ENCODE measurements at places on chromosomes 1 and 21.
A peak's percentile ranks its signal among the peaks of the same experiment; 100 is the strongest.

GRCh38 chr1:2001773-2002411, 1.7 kb downstream of the CFAP74 start:
- H3K36me3 ChIP-seq, result no peaks in the 10 kb centered on the region
- peaks cover 10% of the 10 kb centered on the region for H3K4me1 ChIP-seq

- H3K4me1 ChIP-seq, result peaks cover 74% of the 10 kb centered on the region
- H3K27ac ChIP-seq, result no peak overlapping the region
- no peaks in the 10 kb centered on the region for H3K36me3 ChIP-seq
- no peak for DNase-seq
- no peaks in the 10 kb centered on the region for H3K27me3 ChIP-seq
Measured at GRCh38 chr1:204108312-204109141, 35.6 kb downstream of the SOX13 start.

- H3K36me3 ChIP-seq, result no peaks in the 10 kb centered on the region
- H3K4me3 ChIP-seq, result no peak overlapping the region
- peaks cover 37% of the 10 kb centered on the region for H3K4me1 ChIP-seq
- H3K27me3 ChIP-seq, result no peaks in the 10 kb centered on the region
Measured at GRCh38 chr1:181110013-181110412, 21.5 kb downstream of the IER5 start.

GRCh38 chr1:209727785-209728184, 23.1 kb downstream of the HSD11B1 start:
- H3K27ac ChIP-seq, result no peak overlapping the region
- no peaks in the 10 kb centered on the region for H3K36me3 ChIP-seq
- no peak for DNase-seq

DNA sequence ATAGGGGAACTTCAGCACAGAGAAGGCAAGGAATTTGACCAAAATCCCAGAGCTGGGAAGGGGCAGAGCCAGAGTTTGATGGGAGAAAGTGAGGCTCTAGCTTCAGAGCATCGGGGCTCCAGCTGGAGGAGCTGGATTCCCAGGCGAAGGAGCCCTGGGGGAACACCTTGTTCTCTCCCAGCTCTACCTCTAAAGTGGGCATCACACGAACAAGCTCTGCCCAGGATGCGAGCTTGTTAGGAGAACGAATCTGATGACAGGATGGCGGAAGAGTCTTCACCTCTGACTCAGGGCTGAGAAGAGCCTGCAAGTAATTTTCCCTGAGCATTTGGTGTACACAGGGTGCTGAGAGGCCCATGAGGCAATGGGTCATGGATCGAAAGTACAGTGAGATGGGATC, 22.0 kb downstream of the TNNT2 start:
- peaks cover 18% of the 10 kb centered on the region for H3K4me1 ChIP-seq
- no peak for DNase-seq
- H3K27me3 ChIP-seq, result no peaks in the 10 kb centered on the region
- H3K27ac ChIP-seq, result peak overlapping the region; percentile 44
- H3K4me3 ChIP-seq, result no peak overlapping the region

DNA sequence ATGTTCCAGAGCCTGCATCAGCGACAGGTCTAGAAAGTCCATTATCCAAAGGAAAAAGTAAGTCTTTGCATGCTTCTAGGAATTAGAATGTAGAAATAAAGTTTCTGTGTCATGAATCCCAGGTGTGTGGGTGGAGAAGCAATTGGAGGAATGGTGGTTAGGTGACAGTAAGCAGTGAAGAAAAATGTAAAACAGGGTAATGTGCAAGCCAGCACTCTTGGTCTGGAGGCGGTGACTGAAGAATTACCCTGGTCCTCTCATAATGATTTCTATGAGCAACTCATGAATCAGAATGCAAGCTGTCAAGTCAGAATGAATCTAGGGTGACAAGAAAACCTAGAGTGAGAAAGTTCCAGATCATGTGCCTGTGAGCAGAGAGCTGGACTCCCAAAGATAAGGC, 33.6 kb downstream of the PLPPR4 start:
- no peaks in the 10 kb centered on the region for H3K4me1 ChIP-seq
- no peak for DNase-seq
- H3K27me3 ChIP-seq, result no peaks in the 10 kb centered on the region
- H3K36me3 ChIP-seq, result no peaks in the 10 kb centered on the region
- no peak overlapping the region for H3K27ac ChIP-seq

- H3K36me3 ChIP-seq, result no peaks in the 10 kb centered on the region
- DNase-seq, result no peak
- H3K4me1 ChIP-seq, result peaks cover 14% of the 10 kb centered on the region
- no peaks in the 10 kb centered on the region for H3K27me3 ChIP-seq
- H3K27ac ChIP-seq, result no peak overlapping the region
Measured at GRCh38 chr1:81230983-81231728, 569.6 kb upstream of the ADGRL2 start.

- no peak overlapping the region for H3K4me3 ChIP-seq
- H3K4me1 ChIP-seq, result no peaks in the 10 kb centered on the region
- DNase-seq, result no peak
- H3K27ac ChIP-seq, result peak overlapping the region; percentile 25
- no peaks in the 10 kb centered on the region for H3K36me3 ChIP-seq
Measured at GRCh38 chr21:26448751-26449150, 124.3 kb downstream of the CYYR1 start.

GRCh38 chr1:71086331-71086730, 5.5 kb upstream of the ZRANB2 start:
- DNase-seq, result no peak
- H3K4me1 ChIP-seq, result no peaks in the 10 kb centered on the region
- H3K36me3 ChIP-seq, result no peaks in the 10 kb centered on the region
- H3K27me3 ChIP-seq, result no peaks in the 10 kb centered on the region
- H3K4me3 ChIP-seq, result no peak overlapping the region

GRCh38 chr21:40547906-40548513, 298.9 kb downstream of the DSCAM start:
- H3K4me3 ChIP-seq, result no peak overlapping the region
- no peak overlapping the region for H3K27ac ChIP-seq
- DNase-seq, result no peak
- no peaks in the 10 kb centered on the region for H3K4me1 ChIP-seq

- H3K27me3 ChIP-seq, result no peaks in the 10 kb centered on the region
- H3K27ac ChIP-seq, result no peak overlapping the region
- peaks cover under 1% of the 10 kb centered on the region for H3K4me1 ChIP-seq
- no peak overlapping the region for H3K4me3 ChIP-seq
Measured at GRCh38 chr1:56052041-56052440, 527.3 kb downstream of the PLPP3 start.

GRCh38 chr1:162889989-162890388, 29.0 kb upstream of the CCDC190 start:
- no peak for DNase-seq
- H3K27me3 ChIP-seq, result no peaks in the 10 kb centered on the region
- no peak overlapping the region for H3K4me3 ChIP-seq
- no peaks in the 10 kb centered on the region for H3K36me3 ChIP-seq
- H3K27ac ChIP-seq, result no peak overlapping the region
- no peaks in the 10 kb centered on the region for H3K4me1 ChIP-seq

GRCh38 chr1:230149751-230150584, 82.9 kb downstream of the GALNT2 start:
- no peak overlapping the region for H3K4me3 ChIP-seq
- no peak for DNase-seq
- no peaks in the 10 kb centered on the region for H3K27me3 ChIP-seq
- no peak overlapping the region for H3K27ac ChIP-seq
- H3K36me3 ChIP-seq, result no peaks in the 10 kb centered on the region
- peaks cover 39% of the 10 kb centered on the region for H3K4me1 ChIP-seq

DNA sequence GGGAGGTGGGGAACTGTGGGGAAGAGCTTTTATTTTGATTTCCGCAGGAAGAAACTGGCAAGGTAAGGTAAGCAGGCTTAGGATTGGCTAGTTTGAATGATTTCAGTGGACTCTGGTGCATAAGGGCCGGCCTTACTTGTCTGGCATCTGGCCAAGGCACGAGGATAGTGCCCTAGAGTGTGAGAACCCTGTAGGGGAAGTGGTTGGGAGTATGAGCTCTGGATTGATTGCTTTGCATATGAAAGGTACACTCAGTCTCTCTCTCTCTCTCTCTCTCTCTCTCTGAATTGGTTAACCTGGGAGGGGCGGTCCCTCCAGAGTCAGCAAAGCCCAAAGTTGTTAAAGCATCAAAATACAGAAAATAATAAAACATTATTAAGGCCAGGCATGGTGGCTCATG, 463.0 kb downstream of the SIPA1L2 start:
- H3K4me3 ChIP-seq, result no peak overlapping the region
- H3K27me3 ChIP-seq, result no peaks in the 10 kb centered on the region
- no peak for DNase-seq
- H3K27ac ChIP-seq, result no peak overlapping the region
- no peaks in the 10 kb centered on the region for H3K36me3 ChIP-seq

DNA sequence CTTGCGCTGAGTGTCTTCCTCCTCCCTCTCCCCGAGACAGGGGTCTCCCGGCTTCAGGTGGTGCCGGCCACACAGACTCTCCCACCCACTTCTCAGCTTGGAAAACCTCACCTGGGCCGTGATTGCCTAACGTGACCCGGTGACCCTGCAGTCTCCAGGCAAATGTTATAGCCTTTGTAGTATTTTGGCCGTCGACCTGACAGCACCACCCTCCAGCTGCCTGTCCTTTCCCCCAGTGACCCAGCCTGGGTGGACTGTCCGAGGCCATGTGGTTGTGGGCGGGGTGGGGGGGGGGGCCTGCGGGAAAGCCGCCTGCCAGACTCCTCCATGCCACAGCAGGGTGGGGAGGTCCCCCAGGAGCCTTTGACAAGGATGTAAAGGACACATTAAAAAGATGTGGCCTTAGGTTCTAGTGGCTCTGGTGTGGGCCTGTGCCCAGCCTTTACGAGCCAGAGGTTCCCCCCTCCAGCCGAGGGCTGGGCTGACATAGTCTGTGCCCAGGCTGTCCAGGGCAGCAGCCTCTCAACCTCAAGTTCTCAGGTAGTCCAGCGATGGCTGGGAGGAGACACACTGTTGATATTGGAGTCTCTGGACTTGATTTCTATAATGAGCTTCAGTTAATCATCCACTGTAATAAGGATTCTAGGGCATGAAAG, 8.1 kb downstream of the TOR3A start:
- H3K4me3 ChIP-seq, result no peak overlapping the region
- H3K36me3 ChIP-seq, result no peaks in the 10 kb centered on the region
- H3K27ac ChIP-seq, result no peak overlapping the region
- peaks cover 14% of the 10 kb centered on the region for H3K4me1 ChIP-seq

All from vagina (tissue), 2 donors.